ENCODE measurements at places on chromosomes 16 and 17.

DNA sequence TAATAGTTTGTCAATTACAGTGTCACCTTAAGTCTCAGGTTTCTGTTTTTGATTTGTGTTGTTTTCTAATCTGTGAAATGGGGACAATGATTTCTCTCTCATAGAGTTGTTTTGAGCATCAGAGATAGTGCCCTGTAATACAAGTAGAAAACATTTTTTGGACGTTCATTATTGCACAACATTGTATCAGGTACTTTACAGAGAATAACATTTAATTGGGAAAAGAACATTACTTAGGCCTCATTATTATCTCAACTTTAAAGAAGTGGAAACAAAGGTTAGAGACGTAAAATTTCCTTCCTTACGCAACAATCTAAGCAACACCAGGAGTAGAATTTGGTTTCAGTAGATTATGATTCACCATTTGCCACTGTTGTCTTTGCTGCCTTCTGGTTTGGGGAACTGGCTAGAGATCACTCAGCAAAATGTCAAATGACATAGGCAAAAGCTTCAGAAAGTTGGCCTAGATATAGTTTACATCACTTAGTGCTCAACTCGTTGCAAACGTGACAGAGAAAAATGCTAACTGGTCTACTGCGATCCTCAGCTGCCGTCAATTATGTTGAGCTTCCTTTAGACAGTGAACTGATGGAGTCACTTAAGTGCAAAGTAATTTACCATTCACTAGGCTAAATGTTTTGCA lies 1026.8 kb downstream of the CDH11 start:
- DNase-seq, result peak; percentile 78

DNA sequence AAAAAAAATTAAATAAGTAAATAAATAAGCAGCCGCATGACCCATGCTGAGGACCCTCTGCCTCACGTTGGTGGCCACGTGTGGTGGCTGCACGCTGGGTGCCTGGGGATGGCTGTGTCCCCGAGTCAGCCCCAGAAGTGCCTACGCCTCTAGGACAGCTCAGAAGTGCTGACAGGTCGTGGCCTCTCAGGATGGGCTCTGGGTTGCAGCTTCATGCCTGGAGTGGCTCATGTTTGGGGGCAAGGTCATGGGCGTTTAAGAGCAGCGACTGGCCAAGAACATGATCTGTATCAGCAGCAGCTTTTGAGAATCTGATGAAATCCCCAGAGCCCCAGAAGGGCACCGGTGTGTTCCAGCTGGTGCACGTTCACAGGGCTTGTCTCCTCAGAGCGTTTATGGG lies 26.8 kb upstream of the CAPN15 start:
- DNase-seq, result no peak

DNA sequence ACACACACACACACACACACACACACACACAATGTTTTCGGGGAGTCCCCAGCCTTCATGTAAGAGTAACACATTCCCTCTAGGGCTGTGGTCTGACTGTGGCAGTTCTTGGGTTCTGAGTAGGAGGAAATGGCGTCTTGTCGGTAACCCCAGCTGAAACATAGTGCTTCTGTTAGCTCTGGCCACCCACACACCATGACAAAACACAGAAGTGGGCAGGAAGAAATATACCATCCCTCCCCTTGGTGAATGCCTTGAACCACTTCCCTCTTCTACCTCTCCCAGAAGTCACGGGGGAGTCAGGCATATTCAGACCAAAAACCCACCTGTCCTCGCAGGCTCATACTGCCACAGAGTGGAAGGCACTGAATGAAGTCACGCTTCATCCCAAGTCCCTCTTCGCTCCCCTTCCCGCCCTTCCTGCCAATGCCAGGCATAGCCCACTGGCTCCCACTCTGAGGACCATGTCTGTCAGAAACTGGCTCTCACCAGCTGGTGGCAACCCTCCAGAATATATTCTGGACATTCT lies 11.5 kb downstream of the SLC35B1 start:
- DNase-seq, result no peak

DNA sequence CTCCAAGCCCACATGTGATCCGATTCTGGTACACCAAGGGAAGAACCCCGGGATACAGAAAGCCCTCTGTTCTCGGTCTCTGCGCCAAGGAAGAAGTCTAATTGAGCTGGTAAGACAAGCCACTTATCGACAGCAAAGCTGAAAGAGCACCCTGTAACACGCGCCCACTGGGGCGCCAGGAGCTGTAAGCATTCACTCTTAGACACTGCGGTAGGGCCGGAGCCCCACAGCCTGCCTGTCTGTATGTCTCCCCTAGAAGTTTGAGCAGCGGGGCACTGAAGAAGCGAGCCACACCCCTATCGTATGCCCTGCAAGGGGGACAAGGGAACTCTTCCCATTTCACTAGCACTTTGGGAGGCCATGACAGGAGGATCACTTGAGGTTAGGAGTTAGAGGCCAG lies 27.0 kb upstream of the MEIOC start:
- no peak for DNase-seq

DNA sequence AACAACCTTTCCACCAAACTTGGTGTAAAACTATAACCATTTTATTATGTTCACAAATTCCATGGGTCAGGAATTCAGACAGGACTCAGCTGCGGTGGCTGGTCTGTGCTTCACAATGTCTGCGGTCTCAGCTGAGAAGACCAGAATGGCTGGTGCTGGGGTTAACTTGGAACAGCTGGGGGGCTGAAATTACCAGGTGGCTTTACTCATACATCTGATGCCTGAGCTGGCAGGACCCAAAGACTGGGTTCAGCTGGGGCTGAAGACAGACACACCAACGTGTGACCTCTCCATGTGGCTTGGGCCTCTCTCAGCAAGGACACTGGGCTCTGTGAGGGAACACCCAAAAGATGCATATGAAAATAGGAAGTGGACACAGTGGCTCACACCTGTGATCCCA lies 5.7 kb upstream of the HID1 start:
- no peak for DNase-seq

- no peak for DNase-seq
These were observed 22.3 kb upstream of the ADORA2B start for GRCh38 chr17:15922586-15922985.

DNA sequence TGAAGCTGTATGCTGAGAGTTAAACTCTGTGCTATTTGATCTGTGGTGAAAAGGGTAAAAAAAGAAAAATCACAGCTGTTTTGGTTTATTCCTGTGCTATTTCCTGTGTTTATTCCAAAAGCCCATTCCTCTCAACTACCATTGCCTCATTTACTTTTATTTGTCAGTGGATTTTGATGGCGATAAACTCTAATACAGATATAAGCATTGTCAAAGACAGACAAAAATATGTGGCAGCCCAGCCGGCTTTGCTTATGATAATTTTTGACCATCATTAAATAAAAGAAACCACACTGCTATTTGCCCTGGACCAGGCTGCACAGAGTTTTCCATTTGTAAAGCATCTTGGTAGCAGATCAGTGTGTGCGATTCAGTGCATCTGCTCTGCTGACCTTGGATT lies 473.6 kb upstream of the ASIC2 start:
- no peak for DNase-seq

GRCh38 chr16:30395992-30396585 lies 869 bp downstream of the ZNF48 start:
- no peak for DNase-seq

DNA sequence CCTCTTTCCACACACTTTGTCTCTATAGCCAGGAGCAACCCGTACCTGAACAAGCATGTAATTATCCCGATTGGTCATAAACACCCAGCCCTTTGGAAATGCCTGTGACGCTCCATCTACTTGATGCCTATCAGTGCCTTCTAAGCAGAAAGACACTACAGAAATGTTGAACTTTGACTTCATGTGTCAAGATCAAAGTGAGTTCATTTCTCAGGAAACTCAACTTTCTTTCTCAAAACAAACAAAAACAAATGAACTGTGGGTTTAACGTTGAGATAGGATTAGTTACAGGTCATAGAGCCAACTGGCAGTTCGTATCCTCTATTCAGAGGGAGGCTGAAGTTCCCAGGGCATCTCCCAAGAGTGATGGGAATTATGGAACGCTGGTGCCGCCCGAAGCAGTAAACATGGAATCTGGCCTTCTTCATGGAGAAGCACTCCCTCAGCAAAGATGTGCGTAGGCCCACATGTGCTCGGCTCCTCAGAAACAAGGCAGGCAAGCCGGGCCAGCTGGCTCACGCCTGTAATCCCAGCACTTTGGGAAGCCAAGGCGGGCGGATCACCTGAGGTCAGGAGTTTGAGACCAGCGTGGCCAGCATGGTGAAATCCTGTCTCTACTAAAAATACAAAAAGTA lies 9.5 kb downstream of the SLC6A4 start:
- no peak for DNase-seq

- no peak for DNase-seq
These were observed 281.9 kb downstream of the FTO start for GRCh38 chr16:53985861-53986260.

DNA sequence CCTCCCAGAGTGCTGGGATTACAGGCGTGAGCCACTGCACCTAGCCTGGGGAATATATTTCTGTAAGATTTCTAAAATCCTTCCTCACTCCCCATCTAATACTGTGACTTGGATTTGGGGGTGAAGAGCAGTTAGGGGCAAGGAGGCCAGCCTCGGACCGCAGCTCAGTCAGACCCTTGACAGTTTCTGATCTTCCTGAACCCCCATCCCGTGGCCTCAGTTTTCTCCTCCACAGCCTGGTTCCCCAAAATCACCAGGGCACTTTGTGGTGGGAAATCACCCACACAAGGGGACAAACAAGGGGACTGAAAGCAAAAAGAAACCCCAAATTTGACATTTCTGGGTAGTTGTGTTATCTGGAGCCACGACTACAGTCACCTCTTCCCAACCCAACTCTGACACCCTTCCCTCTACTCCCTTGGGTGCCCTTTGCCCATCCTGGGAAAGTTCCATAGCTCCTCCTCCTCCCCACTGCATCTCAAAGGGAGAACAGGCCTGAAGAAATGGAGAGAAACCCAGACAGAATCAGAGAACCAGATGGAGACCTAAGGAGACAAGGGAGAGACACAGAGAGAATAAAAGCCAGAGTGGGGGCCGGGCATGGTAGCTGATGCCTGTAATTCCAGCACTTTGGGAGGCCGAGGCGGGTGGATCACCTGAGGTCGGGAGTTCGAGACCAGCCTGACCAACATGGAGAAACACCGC lies 2.8 kb upstream of the STAT5A start:
- DNase-seq, result no peak

DNA sequence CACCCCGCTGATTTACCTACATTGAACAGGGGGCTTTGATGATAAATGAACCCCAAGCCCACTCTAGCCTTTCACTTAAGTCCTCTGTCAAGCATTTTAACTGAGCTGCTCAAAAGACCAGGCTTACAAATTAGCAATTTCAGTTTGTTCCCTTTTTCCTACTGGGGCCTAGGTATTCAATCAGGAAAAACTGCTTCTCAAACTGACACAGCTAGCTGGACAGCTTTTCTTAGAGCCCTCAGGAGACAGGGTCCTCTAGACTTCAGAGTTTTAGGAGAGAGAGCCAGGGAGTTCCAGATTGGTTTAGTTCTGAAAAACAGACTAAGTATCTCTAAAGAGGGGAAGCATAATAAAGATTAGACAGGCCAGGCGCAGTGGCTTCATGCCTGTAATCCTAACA lies 6.2 kb upstream of the HEXIM2 start:
- DNase-seq, result no peak

- DNase-seq, result no peak
These were observed 4.8 kb downstream of the TBC1D16 start for GRCh38 chr17:80030730-80031410.

DNA sequence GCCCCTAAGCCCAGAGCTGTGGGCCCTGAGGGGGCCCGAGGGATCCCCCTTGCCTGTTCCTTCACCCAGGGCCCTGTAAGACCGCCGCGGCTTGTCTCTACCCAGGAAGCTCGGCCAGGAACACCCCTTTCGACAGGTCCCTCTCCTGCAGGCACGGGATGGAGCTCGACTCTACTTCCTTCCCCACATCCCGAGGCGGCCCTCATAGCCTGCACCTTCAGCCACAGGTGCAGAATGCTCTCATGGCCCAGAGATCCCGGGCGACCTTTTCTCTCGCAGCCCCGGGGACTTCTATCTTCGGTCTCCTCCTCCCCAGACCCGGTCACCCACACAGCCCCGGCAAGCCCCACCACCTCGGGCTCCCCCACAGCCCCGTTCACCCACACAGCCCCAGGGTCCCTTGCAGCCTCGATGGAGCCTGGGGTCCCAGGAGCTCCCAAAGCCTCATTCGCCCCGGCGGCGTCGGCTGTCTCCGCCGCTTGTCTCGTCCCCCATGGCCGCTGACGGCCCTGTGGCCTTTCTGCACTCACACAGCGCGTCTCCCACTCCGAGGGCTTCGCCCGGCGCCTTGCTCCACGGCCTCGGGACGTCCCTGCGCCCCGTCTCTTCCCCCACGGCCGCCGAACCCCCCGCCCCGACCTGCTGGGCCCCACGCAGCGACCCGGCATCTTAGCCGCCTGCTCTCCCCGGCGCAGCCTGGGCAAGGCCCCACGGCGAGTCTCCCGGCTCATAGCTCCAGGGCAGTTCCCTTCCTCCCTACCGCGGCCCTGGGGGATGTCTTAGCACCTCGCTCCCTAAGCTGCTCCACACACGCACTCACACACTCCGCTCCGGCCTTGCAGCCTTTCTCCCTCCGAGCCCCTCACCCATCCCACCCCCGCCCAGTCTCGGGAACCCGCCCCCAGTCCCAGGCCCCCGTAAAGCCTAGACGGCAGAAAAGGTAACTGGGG lies 650 bp downstream of the KIAA0753 start:
- peak; percentile 47 for DNase-seq

GRCh38 chr16:85227084-85227945 lies 115.0 kb upstream of the CIBAR2 start:
- DNase-seq, result peak; percentile 28

DNA sequence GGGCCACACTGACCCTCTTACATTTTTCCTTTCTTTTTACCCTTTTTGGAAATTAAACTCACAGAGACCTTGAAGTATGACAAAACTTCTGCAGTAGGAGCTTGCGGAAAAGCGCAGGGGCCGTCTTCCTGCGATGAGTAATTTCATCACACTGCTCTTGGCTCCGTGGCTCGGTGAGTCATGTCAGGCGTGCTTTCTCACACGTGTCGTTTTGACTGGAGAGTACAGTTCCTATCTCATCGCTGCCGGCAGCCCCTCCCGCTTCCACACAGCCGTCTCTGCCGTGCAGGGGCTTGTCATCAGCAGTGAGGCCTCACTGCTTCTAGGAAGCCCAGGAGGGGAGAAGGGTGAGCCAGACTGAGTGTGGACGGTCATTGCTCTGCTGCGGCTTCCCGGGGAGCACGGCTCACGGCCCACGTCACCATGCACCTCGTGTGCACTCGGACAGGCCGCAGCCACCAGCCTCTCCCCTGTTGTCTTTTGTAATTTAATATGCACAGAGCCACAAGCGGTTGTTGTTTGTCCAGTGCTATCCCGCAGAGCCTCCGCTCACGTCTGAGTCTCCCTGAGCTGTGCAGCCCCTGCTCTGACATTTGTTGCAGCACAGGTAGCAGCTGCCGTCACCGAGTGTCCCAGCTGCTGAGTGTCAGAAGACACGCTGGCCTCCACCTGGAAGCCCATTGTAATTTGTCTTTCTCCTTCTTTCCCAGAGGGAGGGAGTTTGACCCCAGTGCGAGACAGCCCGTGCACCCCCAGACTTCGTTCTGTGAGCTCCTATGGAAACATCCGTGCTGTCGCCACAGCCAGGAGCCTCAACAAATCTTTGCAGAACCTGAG lies 99.4 kb upstream of the CHMP6 start:
- peak; percentile 99 for DNase-seq
